Renal cortical epithelial cell (primary cell): ENCODE measurements at places on chromosomes 3 and 15.

DNA sequence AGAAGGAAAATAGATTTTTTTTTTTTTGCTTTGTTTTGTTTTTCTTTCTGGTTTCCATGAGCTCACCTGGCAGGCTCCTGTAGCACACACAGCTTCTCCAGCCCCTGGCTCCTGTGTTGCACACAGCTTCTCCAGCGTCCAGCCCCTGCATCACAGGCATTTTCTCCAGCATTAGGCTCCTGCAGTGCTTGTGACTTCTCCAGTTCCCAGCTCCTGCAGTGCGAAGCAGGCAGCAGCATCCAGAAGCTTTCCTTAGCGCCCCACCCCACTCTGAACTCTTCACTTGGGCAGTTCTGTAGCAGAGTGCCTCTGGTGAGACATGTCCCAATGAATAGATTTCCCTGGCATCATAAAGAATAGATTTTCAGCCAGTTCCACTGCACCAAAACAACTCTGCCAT, 5.5 kb upstream of the CCDC39 start:
- no peak for DNase-seq

GRCh38 chr3:6509576-6509975, 351.3 kb upstream of the GRM7 start:
- DNase-seq, result no peak

DNA sequence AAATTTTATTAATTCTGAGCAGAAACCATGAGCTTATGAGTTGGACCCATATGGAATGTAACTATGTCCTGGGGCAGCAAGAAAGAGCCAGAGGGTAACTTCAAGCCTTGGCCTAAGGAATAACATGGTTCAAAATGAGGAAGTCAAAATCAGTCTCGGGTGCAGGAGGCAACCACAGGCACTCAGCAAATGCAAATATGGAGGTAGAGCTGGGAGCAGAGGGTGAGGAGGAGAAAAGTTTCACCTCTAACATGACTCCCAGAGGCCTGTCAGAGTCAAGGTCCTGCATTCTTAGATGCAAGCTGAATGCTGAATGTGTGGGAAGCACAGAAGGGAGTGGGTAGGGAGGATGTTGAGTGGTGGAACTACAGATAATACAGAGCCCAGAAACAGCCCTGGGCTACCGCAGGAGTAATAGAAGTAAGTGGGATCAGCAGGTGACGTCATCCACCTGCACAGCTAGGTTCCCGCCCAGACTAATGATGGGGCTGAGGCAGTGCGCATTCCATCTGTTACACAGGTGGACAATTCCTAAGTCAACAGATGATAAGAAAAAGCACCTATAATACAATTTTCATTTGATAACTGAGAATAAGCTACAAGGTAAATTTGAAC, 279.8 kb upstream of the ARRDC4 start:
- no peak for DNase-seq

- peak; percentile 67 for DNase-seq
Measured at GRCh38 chr3:5275529-5275928, 88.0 kb downstream of the EDEM1 start.

DNA sequence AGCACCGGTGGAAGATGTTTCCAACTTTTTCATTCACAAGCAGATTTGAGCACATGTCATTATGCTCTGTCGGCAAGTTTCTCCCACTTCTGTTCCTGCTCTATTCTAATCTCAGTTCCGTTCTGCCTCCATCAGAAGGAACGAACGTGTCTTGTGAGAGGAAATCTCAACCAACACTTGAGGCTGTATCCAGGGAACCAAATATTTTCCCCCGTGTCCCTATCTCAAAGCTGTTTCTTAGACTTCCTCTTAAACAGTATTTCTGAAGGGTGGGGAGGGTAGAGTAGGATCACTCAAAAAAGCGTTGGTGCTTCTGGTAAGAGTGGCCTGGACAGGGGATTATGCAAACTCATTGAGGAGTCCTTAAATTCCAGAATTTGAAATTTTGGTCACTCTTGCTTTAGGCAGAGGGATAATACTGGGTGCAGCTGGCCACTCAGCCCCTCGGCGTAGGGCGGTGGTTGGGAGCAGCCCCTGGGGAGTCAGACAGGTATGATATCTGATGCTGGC, 54.9 kb downstream of the FRMD4B start:
- DNase-seq, result no peak

DNA sequence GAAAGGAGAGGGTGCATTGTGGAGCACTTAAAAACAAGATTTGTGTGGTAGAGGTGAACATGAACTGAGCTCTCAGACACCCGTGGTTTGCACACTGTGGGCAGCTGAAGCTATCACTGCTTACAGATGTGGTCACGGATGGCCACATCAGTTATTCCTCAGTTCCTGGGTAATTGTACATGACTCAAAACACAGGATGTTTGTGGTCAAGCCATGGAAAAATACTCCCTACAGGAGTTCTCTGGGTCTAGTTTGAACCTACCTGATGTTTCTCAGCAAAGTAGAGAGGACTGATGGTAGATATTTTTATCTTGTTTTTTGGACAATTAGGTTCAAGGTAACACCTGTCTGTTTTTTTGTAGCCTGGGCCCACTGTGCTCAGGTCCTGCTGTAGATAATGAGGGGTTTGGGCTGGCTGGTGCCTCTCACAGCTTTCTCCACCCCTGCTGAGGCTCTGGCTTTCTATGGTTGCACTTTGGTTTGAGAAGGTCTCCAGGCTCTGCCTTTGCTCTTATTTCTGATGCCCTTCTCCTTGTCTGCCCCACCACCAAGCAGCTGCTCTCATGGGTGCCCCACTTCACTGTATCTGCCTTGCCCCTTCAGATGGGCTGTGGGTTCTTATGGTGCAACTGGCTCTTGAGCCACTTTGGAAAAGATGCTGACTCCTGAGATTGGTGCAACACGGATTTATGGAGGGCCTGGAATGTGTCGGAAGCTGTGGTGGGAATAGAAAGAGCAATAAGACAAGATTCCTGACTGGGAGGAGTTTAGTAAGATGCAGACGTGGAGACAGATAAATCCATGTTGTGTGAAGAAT, 40.1 kb downstream of the CDCP1 start:
- DNase-seq, result peak; percentile 98

- DNase-seq, result no peak
Measured at GRCh38 chr3:16923112-16923511, 38.4 kb downstream of the PLCL2 start.

- no peak for DNase-seq
Measured at GRCh38 chr3:128727059-128727458, 1.1 kb downstream of the RAB7A start.

- DNase-seq, result no peak
Measured at GRCh38 chr3:46276497-46277099, 34.3 kb downstream of the CCR3 start.

DNA sequence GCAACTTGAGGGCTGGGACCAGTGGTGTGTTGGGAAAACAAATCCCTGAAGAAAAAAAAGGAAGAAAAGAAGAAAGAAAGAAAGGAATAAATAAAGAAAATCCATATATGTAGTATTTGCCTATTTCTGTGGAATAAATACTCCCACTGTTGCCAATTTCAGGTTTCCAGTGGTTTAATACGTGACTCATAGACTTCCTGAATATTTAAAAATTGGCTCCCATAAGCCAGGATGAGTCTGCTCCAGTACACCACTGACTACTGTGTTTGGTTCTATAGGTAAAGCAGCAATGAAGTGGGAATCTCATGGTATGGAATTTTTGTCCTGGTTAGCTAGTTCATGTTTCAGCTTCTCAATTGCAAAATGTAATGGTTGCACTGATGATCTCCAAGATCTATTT, 31.6 kb downstream of the PYDC2 start:
- DNase-seq, result no peak

DNA sequence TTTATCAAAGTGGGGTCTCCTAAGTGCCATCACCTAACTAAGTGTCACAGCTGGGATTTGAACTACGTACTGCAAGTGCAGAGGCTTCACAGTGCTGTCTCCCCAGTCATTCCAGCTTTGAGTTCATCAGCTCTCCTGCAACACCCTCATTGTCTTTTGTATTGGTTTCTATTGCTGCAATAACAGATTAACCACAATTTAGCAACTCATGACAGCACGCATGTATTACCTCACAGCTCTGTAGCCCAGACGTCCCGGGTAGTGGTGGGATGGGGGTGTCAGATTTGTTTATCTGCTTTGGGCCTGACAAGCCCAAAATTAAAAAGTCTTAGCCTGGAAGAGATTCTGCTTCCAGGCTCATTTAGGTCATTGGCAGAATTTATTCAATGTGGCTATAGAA, 220.5 kb upstream of the LRRN1 start:
- no peak for DNase-seq

- peak; percentile 15 for DNase-seq
Measured at GRCh38 chr15:79849789-79850188, 47.0 kb downstream of the MTHFS start.

- peak; percentile 56 for DNase-seq
Measured at GRCh38 chr3:84108442-84108971, 850.3 kb upstream of the CADM2 start.

GRCh38 chr3:157632075-157632474, 128.9 kb upstream of the VEPH1 start:
- DNase-seq, result no peak

DNA sequence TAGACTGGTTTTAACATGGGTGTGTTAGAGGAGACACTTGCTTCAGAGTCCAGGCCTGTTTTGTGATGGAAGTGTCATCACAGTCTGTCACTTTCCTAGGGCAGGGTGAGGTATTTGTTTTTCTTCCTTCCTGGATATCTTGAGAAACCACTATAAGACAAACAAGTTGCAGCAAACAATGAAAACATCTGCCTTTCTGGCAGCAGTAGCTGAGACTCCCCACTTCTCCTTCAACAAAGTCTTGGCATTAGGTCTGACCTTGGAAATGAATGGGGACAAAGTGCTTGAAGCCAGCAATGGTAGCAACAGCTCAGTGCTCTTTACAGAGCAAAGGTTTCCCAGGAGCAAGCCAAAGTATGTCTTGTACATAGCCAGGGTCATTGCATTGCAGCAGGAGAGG, 64.6 kb downstream of the CD200 start:
- no peak for DNase-seq

DNA sequence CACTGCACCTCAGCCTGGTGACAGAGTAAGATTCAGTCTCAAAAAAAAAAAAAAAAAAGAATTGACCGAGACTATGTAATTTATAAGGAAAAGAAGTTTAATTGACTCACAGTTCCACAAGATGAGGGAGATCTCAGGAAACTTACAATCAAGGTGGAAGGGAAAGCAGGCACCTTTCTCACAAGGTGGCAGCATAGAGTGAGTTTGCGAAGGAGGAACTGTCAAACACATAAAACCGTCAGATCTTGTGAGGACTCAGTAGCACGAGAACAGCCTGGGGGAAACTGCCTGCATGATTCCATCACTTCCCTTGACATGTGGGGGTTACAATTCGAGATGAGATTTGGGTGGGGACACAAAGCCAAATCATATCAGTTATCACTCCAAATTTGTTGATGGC, 380.9 kb downstream of the EDEM1 start:
- peak; percentile 28 for DNase-seq

DNA sequence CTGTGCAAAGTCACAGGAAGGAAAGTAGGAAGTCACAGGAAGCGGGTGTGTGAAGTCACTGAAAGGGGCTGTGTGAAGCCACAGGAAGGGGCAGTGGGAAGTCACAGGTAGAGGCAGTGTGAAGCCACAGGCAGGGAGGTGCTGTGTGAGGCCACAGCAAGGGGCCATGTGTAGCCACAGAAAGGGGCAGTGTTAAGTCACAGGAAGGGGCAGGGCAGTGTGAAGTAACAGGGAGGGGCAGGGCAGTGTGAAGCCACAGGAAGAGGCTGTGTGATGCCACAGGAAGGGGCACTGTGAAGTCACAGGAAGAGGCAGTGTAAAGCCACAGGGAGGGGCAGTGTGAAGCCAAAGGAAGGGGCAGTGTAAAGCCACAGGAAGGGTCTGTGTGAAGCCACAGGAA, 36.5 kb downstream of the GASK1A start:
- DNase-seq, result no peak

- no peak for DNase-seq
Measured at GRCh38 chr15:30929982-30930381, 26.3 kb downstream of the FAN1 start.

- DNase-seq, result peak; percentile 63
Measured at GRCh38 chr15:50162969-50163718, 18.9 kb upstream of the SLC27A2 start.

DNA sequence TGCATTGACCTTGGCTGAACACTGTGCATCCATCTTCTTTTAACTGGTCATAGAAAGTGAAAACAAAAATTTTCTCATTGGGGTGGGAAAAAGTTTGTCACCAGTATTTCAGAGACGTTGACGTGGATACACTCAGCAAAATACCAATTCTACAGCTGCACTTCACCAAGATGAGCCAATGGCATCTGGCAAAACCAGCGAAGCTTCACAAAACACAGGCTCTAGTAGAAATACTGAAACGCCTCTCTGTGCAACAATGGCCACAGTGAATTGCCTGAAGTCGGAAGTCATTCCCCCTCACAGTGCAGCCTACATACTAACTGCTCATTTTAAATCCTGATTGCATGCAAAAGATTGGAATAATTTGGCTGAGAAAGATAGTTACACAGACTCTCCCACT, 17.0 kb downstream of the PCYT1A start:
- DNase-seq, result no peak
